Cardiac muscle cell (in vitro differentiated cells and primary cell): ENCODE measurements at places on chromosomes 6 and 20. TPM values are rescaled to one million over a fixed set of nuclear protein-coding genes. Genes with fewer than 3 reads are reported as not detected.

NPEPL1 gene
- total RNA-seq = 26.7 and 59.0 TPM in 2 replicates

DNA sequence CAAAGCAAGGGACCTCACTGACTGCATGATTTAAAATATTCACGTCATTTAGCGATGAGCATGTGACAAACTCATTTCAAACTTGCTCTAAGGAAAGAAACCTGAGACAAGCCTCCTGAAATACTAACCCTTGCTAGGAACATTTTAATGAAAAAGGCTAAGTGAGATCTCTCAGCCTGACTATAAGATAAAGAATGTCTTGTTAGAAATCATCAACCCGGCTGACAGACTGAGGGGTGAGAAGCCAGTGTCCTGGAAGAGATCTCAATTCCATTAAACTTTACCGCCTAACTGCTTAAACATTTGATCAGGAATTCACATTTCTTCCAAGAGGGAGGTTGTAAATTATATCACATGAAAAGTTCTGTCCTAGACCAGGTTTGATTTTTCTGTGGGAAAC, 274.8 kb upstream of the EXOC2 start:
- no peak for DNase-seq

GHRH gene
- total RNA-seq = 0.63 and 1.1 TPM in 2 replicates

- peak; percentile 62 for DNase-seq
Measured at GRCh38 chr20:4730780-4731179, 9.1 kb downstream of the PRND start.

SLC22A3 gene
- total RNA-seq = 0.74 TPM in 1 of 2 replicates, not detected in the other
